AML-193 (cell line): ENCODE measurements at places on chromosomes 3 and 15.

DNA sequence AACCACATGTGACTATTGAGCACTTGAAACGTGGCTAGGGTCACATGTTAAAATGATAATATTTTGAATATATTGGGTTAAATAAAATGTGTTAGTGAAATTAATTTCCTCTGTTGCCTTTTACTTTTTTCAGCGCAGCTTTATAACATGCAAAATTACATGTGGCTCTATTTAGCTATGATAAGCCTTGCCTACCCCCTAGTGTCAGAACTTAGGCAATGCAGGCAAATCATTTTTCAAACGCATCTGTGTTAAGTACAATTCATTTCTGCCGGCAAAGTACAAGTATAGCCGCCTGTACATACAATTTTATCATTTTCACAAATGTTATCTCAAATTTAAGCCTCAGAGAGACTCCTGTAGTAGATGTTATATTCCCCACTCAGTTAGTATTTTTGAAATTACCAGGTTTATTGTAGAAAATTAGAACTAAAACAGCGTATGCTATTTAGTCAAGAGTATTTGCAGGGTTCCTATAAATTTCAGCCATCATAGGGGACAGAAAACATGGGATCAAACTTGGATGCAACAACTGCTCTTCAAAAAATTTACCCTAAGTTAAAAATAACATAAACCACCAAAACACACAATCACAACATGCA lies 56.1 kb downstream of the TAFA4 start:
- DNase-seq: peak; percentile 61

GRCh38 chr3:110743202-110743601 lies 328.4 kb upstream of the NECTIN3 start:
- no peak for DNase-seq

GRCh38 chr3:171704002-171704401 lies 106.3 kb downstream of the PLD1 start:
- DNase-seq: peak; percentile 73

DNA sequence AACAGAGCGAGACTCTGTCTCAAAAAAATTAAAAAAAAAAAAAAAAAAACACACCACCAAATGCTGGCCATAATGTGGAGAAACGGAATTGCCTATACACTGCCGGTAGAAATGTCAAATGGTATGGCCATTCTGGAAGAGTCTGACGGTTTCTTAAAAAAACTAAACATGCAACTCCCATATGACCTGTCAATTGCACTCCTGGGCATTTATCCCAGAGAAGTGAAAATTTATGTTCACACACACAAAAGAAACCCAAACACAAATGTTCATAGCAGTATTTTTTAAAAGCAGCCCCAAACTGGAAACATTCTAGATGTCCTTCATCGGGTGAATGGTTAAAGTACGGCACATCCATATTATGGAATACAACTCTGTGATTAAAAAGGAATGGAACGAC lies 66.1 kb downstream of the LRIG1 start:
- no peak for DNase-seq

DNA sequence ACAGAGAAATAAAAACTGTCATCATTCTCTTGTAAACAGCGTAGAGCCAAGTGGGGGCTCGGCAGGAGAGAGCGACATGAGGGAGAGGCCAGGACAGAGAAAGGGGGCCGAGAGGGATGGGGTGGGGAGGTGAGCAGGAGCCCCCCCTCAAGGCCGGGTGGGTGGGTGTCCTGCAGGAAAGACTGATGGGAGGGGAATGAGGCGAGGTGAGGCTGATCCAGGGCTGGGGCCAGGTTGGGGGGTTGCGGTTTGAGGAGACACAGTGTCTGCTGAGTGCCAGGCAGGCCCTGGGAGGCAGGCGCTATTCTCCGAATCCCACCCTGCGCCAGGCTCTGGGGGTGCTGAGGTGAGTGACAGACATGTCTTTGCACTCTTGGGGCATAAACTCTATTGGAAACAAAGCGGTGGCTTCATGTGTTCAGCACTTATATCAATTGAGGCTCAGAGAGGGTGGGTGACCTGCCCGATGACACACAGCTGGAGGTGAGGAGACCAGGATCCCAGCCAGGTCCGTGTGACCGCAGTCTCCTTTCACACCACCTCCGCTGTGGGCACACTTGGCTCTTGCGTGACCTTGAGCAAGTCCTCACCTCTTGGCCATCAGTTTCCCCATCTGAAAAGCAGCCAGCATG lies 19.6 kb upstream of the CSPG4 start:
- no peak for DNase-seq

DNA sequence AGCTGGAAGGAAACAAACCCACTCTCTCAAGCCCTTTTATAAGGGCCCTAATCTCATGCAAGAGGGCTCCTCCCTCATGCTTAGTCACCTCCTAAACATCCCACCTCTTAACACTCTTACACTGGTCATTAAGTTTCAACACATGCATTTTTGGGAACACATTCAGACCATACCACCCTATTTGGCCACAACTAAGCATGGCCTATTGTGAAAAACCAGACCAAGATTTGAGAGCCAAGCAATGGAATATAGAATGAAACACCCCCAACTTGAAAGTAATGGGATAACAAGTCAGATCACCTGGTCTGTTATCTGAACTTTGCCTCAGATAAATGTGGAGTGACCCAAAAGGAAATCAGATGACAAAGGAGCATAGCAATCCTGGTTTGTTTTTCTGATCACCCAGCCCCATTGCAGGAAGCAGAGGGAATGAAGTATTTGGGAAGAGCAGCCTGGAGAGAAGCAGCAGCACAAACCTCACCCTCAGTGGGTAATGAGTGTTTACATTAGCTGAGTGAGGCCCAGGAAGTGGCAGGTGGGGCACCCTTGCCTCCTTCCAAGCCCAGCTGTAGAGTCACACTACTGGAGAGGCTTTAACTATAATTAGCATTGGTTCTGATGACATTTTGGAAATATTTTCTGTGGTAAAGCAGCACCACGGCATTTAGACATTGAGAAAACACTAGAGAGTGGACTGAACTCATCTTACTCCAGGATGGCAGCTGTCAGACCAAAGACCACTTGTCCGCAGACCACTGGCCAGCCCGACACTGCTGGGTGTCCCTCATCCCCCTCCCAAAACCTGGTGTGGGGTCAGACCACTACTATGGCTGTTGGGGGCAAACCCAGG lies 48.8 kb upstream of the PRTG start:
- DNase-seq: no peak

DNA sequence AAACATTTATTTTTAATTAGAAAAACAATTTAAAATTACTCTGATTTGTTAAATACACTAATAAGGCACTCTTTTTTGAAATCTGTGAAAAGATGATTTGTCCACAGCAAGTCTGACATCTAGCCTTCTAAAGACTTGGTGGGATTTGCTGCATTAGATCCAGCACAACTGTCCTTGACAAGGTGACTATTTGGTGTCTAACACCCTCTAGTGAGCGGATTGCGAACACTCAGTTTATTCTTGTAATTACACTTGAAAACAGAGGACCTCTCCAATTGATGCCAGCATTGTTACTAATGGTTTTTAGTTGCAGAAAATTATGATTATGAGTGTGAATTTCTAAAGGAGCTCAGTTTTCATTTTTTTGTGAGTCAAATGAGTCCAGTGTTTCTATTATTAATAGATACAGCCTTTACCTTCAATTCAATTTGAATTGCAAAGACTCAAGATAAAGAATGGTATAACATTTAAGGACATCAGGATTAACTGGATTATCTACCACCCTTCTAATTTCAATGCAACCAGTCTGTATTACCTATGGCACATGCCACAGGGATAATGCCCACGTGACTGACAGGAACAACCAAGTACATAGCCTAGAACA lies 29.7 kb upstream of the STRIT1 start:
- peak; percentile 87 for DNase-seq
